ENCODE measurements at places on chromosomes 7 and 10.

DNA sequence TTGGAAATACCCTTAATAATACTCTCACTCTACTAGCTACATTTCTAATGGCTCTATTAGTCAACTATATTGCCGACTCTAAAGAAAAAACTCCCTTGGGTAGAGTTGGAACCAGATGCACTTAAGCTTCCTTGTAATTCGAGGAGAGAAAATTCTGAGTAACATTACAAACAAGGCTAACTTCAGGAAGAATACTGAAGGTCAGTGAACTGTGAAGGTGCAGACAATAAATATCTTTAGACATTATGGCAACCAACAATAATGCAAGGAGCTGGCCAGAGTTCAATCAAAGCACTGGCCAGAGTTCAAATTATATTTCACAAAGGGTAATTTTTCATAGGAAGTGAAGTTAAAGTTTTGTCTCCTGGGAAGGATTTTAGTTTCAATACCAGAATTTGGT lies 40.7 kb upstream of the MRLN start:
- no peak for DNase-seq

GRCh38 chr7:2109936-2110609 lies 122.7 kb downstream of the MAD1L1 start:
- no peak for DNase-seq

DNA sequence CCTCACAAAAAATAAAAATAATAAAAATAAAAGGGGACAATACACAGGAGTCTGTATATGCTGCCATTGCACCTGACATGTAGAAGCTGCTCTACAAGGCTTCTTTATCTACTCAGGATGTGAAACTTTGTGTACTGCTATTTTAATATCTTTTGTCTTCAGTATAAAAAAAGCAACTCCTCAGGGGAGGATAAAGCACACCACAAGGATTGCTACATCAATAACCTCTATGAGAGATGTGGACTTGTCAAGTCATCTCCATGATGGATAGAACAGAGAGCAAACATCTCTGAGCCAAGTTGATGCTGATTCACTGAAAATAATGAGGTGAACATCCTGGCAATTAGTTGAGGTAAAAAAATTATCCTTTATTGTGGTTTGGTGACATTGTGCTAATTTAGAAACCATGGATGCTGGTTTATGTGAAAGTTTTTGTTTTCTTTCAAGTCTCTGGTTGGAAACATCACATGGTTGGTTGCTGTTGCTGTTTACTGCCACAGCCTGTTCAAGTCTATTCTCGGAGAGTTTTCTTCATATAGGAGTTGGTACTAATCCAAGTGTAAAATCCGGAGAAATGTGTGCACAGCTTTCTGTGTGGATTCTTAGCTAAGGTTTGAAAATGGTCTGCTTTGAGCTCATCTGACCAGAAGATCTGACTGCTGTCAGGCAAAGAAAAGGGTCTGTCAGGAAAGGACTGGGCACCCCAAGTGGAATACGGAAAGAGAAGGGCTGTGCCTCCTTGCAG lies 1.5 kb upstream of the HECW1 start:
- no peak for DNase-seq

GRCh38 chr10:121091961-121092719 lies 241.0 kb downstream of the WDR11 start:
- DNase-seq, result no peak

DNA sequence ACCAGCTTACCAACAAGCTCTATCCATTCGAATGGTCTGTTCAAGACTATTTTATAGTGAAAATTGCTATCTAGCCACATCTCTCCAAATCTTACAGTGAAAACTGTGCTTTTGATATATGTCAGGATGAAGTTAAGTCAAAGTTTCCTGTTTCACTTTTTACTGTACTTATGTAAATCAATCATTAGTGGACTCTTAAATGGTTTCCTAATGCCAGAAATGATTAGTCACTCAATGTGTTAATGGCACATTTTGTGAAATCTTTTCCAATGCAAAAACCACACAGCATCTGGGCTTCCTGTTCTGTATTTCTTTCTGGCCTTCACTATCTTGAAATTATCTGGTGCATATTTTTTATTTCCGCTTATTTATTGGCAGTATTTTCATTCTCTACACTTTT lies 87.3 kb upstream of the STEAP1B start:
- DNase-seq, result no peak

DNA sequence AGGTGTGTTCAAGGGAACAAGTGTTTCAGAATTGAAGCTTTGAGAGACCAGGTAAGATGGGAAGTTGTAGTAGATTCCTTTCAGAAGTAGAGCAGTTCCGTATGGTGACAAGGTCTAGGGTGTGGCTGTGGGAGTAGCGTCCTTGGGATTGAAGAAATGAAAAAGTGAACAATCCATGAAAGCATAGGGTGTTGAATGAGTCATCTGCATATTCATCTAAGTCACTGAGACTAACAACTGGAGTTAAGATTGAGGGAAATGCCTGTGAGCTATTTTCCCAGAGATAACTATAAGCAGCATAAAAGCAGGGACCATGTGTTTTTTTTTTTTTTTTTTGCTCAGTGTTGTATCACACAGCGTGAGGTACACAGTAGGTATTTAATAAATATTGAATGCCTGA lies 134.8 kb downstream of the PHTF2 start:
- no peak for DNase-seq

DNA sequence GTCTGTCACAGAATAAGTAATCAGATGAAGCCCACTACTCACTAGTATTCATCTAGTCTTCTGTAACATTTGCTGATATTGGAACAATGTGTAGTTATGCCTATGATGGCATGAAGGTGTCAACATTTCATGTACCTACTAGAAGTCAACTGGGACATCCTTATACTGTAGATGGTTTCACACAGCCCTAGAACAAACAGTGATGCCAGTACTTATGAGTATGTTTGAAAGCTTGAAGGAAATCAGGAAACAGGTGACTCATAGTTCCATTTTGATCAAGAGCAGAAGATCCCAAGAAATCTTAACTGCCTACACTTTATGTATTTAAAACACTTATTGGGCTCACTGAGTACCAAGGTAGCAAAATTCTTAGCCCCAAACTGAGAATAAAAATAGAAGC lies 1519.6 kb downstream of the REEP3 start:
- DNase-seq, result no peak

DNA sequence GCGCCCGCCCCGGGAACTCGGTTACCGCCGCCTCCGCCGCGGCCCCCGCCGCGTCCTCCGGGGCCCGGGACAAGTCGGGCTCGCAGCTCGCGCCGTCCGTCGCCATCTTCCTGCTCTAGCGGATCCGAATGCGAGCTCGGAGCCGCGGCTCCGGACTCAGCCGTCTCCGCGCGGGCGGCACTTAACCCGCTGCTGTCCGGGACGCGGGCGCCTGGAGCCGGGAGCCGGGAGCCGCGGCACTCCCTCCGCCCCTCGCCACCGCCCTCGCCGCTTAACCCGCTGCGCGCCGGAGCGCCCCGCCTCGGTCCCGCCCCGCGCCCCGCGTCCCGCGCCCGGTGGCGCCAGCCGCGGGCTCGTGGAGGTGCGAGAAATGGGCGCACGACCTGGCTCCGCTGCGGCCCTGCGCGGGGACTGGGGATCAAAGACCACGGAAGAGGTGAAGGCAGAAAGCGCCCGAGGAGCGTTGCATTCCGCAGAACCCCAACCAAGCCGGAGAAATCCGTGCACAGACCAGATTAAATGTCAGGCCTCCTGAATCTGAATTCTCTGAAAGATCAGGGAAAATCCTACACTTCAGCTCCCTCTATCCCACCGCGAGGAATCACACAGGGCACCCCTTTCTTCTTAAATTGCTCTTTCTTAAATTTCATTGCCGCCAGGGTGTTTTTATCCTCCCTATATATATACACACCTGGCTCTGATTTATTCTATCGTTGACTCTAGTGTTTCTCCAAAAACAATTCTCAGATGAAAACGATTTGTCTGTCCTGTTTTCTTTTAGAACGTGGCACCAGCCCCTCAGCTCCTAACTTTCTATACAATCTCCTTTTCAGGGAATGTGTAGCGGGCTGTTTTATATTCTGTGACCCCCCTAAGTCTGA lies at the start of gene CTTNBP2:
Gene CTTNBP2, minus strand, starts transcription at position 132 of the 881 bp plus-strand sequence. Its CDS starts 26 bp downstream, at position 106.
- no peak for DNase-seq

- DNase-seq, result no peak
Observed at GRCh38 chr10:13201132-13201531, 33.0 kb downstream of the UCMA start.

GRCh38 chr7:122315507-122316466 lies 11.2 kb upstream of the FEZF1 start:
- DNase-seq, result no peak

GRCh38 chr7:101250324-101250723 lies 5.4 kb upstream of the FIS1 start:
- no peak for DNase-seq

- no peak for DNase-seq
Observed at GRCh38 chr7:136036336-136036735, 59.2 kb upstream of the MTPN start.

DNA sequence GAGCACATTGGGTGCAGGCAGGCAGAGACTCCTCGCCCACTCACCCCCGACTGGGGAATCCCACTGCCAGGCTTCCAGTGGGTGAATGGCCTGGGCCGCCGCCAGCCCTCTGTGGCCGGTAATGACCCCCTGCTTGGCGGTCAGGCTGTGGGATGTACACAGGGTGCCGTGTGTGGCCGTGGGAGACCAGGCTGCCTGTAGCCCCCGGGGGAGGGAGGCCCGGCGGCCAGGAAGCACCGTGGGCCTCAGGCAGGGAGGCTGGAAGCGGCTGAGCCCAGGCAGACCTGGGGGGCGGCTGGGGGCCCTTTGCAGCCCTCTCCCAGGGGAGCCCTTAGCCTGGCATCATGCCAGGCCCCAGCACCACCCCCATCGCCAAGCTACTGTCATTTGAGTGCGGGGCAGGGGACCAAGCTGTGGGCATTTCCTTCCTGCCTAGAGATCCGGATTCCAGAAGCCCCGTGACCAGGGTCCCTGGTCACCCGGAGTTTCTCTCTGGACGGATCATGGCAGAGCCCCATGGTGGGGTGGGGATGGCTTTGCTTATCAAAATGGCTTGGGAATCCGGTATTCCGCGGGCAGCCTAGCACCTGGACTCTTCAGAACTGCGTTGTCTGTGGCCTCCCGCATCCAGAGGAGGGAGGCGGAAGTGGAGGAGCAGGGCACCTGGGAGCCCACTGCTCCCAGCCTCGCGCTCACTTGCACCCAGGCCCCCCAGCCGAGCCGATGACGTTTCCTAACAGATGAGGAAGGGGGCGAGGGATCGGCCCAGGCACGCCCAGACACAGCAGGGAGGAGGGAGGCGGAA lies 1.1 kb downstream of the TTYH3 start:
- peak; percentile 40 for DNase-seq

- DNase-seq, result no peak
Observed at GRCh38 chr10:28987555-28988320, 301.1 kb upstream of the LYZL1 start.
